ENCODE measurements at places on chromosomes 4 and X.

DNA sequence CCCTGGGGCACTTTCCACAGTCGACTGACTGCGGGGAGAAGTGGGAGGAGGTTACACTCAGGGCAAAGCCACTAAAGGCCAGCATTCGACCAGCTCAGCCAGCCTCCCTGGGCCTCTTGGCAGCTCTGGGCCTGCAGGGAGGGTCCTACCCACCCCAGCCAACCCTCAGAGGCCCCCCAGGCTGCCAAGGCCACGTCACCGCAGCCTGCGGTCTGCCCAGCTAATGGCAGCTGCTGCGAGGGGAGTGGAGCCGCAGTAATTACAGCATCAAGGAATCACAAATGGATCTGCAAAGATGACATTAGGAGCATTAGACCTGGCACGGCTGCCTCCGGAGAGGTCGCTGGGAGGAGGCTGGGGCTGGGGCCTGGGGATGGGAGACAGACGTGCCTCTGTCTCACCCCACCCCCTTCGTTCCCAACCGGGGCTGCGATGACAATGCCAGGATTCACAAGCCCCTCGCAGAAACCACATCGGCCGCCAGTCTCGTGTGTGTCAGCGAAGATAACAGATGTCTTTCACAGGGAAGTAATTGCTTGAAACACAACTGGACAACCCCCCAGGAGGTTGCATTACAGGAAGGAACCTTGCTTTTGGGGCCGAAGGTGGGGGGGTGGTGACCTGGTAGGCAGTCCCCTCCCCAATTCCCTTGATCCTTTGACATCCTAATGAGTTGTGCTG is 367.6 kb downstream of the BCOR start:
- H3K4me3 ChIP-seq, result no peak overlapping the region
- H3K4me1 ChIP-seq, result peaks cover 19% of the 10 kb centered on the region
- H3K36me3 ChIP-seq, result no peaks in the 10 kb centered on the region
- H3K27me3 ChIP-seq, result no peaks in the 10 kb centered on the region

GRCh38 chrX:104427693-104428092 is 138.3 kb upstream of the IL1RAPL2 start:
- H3K36me3 ChIP-seq, result no peaks in the 10 kb centered on the region
- peaks cover 6% of the 10 kb centered on the region for H3K4me1 ChIP-seq
- H3K27ac ChIP-seq, result no peak overlapping the region
- no peak for DNase-seq
- H3K27me3 ChIP-seq, result no peaks in the 10 kb centered on the region
- no peak overlapping the region for H3K4me3 ChIP-seq

- no peaks in the 10 kb centered on the region for H3K36me3 ChIP-seq
- no peaks in the 10 kb centered on the region for H3K27me3 ChIP-seq
- H3K4me1 ChIP-seq, result no peaks in the 10 kb centered on the region
- DNase-seq, result no peak
Measured at GRCh38 chrX:16986169-16986568, 39.7 kb downstream of the REPS2 start.

- H3K27ac ChIP-seq, result no peak overlapping the region
- no peak for DNase-seq
- peaks cover 13% of the 10 kb centered on the region for H3K4me1 ChIP-seq
- H3K36me3 ChIP-seq, result no peaks in the 10 kb centered on the region
Measured at GRCh38 chr4:20391198-20391597, 139.5 kb downstream of the SLIT2 start.

- no peak overlapping the region for H3K27ac ChIP-seq
- H3K4me1 ChIP-seq, result no peaks in the 10 kb centered on the region
- H3K36me3 ChIP-seq, result no peaks in the 10 kb centered on the region
- no peak for DNase-seq
- H3K27me3 ChIP-seq, result no peaks in the 10 kb centered on the region
Measured at GRCh38 chr4:135268369-135268768, 1066.8 kb upstream of the PABPC4L start.

DNA sequence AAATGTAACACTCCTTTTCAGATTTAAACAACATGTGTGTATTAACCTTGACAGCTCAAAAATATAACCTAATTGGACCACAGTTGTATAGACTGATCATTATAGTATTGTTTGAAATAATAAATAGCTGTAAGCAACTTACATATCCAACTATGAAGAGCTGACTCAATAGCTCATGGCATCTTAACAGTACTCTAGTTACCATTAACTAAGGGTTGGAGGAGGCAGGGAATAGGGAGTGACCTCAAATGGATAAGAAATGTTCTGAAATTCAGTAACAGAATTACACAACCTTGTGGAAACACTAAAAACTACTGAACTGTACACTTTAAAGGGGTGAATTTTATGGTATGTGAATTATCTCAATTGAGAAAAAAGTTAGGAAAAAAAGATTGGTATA is 136.5 kb upstream of the CPEB2 start:
- DNase-seq, result no peak
- H3K4me3 ChIP-seq, result no peak overlapping the region
- no peaks in the 10 kb centered on the region for H3K36me3 ChIP-seq
- H3K4me1 ChIP-seq, result peaks cover 53% of the 10 kb centered on the region

DNA sequence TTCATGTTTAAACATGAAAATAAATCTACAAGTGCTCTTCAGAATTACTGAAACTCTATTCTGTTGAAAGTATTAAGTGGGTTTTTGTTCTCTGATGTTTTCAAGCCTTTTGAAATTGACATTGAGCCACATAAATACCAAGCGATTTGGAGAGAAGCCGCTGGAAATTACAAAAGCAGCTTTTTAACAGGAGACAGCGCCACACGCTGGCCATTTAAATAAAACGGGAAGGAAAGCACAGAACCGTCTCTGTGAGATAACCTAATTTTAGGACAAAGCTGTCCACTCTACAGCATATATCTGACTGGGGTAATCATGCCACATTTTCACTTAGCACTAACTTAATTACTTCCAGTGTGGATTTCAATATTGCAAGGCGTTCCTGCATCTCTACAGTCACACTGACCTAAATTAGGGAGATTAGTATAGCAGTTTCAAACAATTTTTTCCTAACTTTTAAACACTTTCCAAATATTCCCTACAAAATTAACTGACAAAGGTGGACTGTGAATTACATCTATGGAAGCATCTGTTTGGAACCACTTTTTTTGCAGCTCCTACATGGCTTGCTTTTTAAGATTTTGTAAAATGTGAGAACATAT is 6.8 kb upstream of the ANOS1 start:
- H3K27ac ChIP-seq, result no peak overlapping the region
- H3K27me3 ChIP-seq, result no peaks in the 10 kb centered on the region
- H3K4me3 ChIP-seq, result no peak overlapping the region
- peak; percentile 63 for DNase-seq
- H3K36me3 ChIP-seq, result no peaks in the 10 kb centered on the region

DNA sequence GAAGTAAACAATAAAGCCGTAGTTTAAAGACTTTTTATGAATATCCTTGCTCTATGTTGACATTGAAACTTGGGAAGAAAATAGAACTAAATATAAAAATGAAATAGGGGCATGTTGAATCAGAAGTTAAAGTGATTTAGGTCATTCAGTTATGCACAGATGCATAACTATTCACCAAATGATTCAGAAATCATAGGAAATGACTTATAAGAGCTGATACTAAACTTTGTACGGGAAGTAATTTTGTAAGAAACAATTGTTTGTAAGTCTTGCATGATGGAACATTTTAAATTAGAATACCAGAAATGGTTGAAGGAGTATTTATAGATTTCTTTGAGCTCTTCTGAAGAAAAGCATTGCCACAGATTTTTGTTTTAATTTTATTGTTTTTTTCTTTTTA is 246.5 kb downstream of the CPE start:
- H3K27me3 ChIP-seq, result no peaks in the 10 kb centered on the region
- no peaks in the 10 kb centered on the region for H3K4me1 ChIP-seq
- no peak overlapping the region for H3K4me3 ChIP-seq

DNA sequence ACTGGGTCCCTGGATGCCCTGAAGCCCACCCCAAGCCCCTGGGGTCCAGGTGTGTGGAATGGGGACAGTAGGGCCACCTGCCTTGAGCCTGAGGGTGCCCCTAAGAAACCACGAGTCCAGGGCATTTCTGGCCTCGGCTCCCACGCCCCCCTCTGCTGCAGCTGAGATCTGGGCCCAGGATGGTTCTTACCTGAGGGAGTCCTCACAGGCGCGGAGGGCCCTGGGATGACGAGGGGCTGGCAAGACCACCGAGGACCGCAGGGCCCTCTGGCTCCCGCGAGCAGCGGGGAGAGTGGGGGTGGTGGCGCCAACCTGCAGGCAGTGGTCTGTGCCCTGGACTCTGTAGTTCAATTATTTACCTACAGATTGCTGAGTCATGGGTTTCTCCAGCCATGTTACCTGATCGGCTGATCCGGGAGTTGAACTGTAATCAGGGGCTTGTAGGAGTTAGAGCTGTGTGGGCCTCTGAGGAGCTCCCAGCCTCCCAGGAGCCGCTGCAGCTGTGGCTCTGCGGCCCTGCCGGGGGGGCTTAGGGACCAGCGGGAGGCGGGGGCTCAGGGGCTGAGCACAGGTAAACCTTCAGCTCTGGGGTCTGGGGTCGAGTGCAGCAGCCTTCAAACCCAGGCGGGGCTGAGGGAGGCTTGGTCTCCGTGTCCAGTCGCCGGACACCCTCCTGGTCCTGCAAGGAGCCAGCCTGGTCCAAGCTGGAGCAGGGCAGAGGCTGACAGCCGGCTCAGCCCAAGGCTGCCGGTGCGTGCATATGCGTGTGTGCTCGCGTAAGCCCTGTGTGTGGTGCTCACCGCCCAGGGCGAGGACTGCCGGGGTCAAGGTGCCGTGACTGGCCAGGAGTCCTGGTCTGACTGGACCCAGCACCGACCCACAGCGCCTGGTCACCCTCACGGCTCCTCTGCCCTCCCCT is at the start of gene SLC26A1:
Gene SLC26A1, minus strand, starts transcription at position 294 of the 919 bp plus-strand sequence. CDS start 1,701 bp downstream, outside the sequence.
- H3K4me3 ChIP-seq, result no peak within 1 kb of the TSS
- peaks cover 4% of the 10 kb centered on the region for H3K4me1 ChIP-seq
- H3K27ac ChIP-seq, result no peak within 1 kb of the TSS

- H3K4me3 ChIP-seq, result no peak overlapping the region
- no peaks in the 10 kb centered on the region for H3K27me3 ChIP-seq
- H3K27ac ChIP-seq, result no peak overlapping the region
- no peaks in the 10 kb centered on the region for H3K4me1 ChIP-seq
- no peaks in the 10 kb centered on the region for H3K36me3 ChIP-seq
Measured at GRCh38 chr4:26127851-26128337, 192.9 kb upstream of the RBPJ start.

GRCh38 chrX:4675686-4676300 is 962.3 kb upstream of the PRKX start:
- no peak overlapping the region for H3K27ac ChIP-seq
- H3K4me1 ChIP-seq, result no peaks in the 10 kb centered on the region
- H3K4me3 ChIP-seq, result no peak overlapping the region
- no peak for DNase-seq
- H3K36me3 ChIP-seq, result no peaks in the 10 kb centered on the region

DNA sequence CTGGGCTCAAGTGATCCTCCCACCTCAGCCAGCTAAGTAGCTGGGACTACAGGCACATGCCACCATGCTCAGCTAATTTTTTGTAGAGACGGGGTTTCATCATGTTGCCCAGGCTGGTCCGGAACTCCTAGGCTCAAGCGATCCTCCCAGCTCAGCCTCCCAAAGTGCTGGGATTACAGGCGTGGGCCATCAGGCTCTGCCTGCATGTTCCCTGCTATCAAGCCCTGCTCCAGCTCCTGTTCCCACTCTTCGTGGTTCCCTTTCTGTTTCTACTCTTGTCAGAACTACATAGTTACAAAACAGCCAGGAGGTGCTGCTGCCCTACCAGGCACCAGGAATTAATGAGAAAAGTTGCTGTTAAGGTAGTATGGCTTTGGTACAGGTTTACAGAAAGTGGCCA is 8.7 kb downstream of the TIMP1 start:
- no peaks in the 10 kb centered on the region for H3K36me3 ChIP-seq
- H3K4me1 ChIP-seq, result no peaks in the 10 kb centered on the region
- H3K27ac ChIP-seq, result no peak overlapping the region
- H3K27me3 ChIP-seq, result no peaks in the 10 kb centered on the region

DNA sequence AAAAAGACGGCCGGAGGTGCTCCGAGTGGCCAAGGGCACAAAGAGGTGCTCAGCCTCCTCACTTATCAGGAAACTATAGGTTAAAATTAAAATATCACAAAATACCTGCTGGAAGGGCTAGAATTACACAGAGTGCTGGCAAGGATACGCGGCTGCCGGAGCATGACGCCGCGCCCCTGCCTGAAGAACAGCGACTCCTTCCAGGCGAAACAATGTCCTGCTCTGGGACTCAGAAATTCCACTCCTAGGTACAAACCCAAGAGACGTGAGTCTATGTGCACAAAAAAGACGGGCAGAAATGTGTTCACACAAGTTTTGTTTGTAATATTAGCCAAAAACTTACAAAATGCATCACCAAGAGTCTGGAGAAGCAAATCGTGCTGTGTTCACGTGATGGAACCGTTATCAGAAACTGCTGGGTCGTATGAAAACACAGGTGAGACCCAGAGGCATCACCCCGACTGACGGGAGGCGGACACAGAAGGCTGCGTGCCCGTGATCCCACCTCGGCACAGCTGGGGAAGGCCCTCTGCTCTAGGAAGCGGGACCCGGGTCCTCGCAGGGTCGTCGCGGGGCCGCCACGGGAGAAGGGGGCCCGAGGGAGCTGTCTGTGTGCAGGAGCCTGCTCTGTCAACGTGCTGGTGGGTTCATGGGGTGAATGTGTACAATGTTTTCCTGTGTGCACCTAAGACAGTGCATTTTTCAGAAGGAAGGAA is 27.6 kb downstream of the CTBP1 start:
- no peak for DNase-seq
- H3K27me3 ChIP-seq, result no peaks in the 10 kb centered on the region
- H3K36me3 ChIP-seq, result no peaks in the 10 kb centered on the region
- no peak overlapping the region for H3K27ac ChIP-seq
- H3K4me3 ChIP-seq, result no peak overlapping the region

GRCh38 chr4:118743867-118744266 is 58.7 kb downstream of the METTL14 start:
- H3K36me3 ChIP-seq, result no peaks in the 10 kb centered on the region
- DNase-seq, result no peak
- H3K27me3 ChIP-seq, result no peaks in the 10 kb centered on the region
- H3K4me1 ChIP-seq, result no peaks in the 10 kb centered on the region
- H3K4me3 ChIP-seq, result no peak overlapping the region

GRCh38 chrX:71216485-71216884 is 6.5 kb upstream of the GJB1 start:
- no peaks in the 10 kb centered on the region for H3K27me3 ChIP-seq
- no peak overlapping the region for H3K4me3 ChIP-seq
- H3K36me3 ChIP-seq, result no peaks in the 10 kb centered on the region
- no peak for DNase-seq

DNA sequence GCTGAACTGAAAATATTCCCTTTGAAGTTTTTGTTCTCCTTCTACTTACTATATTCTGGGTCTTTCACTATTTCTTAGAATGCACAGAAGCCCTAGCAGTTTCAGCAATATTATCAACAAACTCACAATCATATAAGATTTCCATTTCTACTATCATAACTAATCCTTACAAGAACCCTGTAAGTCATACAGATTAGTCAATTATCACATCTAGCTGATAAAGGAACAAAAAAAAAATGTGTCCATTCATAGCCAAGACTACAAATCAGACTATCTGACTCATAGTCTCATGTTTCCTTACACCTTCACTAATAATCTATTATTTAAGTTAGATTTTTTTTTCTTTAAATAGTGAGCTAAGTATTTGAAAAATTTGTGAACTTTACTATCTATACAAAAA is 72.5 kb downstream of the LRBA start:
- no peaks in the 10 kb centered on the region for H3K36me3 ChIP-seq
- no peak overlapping the region for H3K4me3 ChIP-seq
- H3K4me1 ChIP-seq, result peaks cover 24% of the 10 kb centered on the region
- H3K27me3 ChIP-seq, result no peaks in the 10 kb centered on the region
- no peak overlapping the region for H3K27ac ChIP-seq

Data from neural progenitor cell (in vitro differentiated cells).